Activated CD4-positive, CD25-positive, alpha-beta regulatory T cell treated with anti-CD3 and anti-CD28 coated beads, Interleukin-2, amount 50 U/mL, for 72 hours (primary cell): ENCODE measurements at places on chromosomes 4 and X.

GRCh38 chr4:104966349-104967033 lies 180.2 kb upstream of the TET2 start:
- no peak for DNase-seq

DNA sequence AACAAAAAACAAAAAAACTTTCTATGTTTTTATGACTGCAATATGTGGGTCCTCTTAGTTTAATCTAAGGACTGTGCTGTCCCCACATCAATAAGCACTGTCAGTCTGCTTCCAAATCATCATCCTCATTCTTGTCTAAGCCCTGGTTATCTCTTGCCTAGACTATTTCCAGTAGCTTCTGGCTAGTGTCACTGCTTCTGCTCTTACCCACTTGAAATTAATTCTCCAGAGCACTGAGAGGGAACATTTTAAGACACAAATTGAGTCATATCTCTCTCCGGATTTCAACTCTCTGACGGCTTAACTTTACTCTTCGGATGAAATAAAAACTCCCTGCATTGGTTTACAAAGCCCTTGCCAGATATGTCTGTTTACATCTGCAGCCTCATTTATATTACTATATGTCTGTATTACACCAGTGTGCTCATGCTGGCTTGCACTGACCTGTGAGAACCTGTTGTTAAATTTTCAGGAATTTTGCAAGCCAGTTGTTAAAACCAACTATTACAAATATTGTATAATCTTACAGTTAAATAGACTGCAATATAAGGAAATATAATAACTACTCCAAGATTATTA lies 345.9 kb downstream of the ADGRL3 start:
- DNase-seq, result no peak

- no peak for DNase-seq
Observed at GRCh38 chr4:560061-560460, 16.0 kb downstream of the TMEM271 start.

DNA sequence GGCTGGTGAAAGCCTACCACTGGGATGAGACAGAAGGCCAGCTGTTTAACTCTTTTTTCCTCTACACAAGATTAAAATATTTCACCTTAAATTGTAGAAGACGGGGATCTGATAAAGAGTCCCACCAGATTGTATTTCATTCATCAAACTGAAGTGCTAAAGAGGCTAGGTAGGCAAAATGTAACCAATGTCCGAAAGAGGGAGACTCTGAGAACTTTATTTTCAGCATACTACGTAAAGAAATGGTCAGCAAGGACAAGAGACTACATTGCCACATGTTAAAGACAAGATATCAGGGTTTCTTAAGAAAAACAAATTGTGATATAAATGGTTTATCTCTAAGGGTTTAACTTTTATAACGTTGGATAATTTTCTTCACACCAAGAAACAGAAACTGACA lies 71.6 kb upstream of the INPP4B start:
- DNase-seq, result no peak

- no peak for DNase-seq
Observed at GRCh38 chr4:137627739-137628460, 95.6 kb upstream of the PCDH18 start.

GRCh38 chrX:56564921-56565840 lies 1.8 kb downstream of the UBQLN2 start:
- no peak for DNase-seq

GRCh38 chrX:23644744-23645143 lies 22.5 kb upstream of the PRDX4 start:
- no peak for DNase-seq

DNA sequence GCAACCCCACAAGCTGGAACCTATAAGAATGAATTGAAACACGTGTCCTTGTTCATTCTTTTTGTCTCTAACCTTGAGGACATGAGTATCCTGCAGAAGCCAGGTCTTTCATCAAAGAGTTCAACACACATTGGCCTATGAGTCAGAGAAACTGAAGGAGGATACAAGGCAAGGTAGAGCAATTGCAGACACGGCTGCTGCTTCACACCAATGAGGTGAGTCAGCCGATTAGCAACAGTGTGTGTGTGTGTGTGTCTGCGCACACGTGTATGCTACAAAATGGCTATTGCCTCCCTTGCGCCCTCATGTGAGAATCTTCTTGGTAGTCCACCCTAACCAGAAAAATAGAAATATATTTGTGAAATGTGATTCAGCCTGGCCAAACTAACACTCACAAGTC lies 1477.7 kb upstream of the IGFBP7 start:
- DNase-seq, result no peak

DNA sequence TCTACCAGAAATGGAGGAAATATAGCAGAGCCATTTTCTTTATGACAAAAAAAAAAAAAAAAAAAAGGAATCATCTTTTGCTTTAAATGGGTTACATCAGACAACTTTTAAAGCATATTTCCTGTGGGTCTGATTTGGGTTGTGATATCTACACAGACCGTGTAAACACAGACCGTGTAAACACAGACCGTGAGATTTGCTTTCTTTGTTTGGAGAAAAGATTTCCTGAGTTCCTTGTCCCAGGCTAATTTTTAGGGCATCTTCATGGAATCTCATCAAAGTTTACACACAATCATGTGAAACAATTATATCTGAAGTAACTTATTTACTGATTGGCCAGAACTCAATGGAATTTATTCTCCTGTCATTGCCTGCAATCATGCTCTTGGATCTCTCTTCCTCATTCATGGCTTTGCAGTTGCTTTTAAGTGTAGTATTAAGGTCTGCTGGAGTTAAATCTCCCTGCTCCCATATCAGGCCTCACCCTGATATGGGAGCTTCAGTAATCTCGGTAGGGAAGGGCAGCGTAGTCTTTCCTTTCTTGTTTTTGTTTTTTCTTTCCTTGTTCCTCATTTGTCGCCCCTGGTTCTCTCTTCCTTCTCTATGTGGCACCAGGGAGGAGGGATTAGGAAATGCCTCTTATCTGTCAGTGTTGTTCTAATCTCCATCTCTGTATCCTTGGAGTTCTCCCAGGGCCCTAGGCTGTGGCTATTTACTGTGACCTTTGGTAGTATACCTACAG lies 248.6 kb upstream of the JADE1 start:
- no peak for DNase-seq

DNA sequence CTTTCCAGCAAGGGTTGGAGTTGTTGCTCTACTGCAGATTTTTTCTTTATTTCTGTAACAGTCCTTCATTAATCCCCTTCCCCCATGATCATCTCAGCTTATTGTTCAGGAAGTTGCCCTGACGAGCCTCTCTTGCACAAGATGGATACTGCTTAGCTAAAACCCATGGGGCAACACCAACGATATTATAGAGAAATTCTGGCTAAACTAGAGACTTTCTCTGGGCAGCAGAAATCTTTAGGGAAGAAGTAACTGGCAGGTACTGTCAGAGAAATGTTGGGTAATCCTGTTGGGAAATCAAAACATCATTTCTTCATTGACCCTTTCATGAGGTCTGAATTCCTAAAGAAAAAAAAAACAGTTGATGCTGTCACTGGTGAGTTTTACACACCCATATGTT lies 921.3 kb downstream of the NLGN4X start:
- no peak for DNase-seq

DNA sequence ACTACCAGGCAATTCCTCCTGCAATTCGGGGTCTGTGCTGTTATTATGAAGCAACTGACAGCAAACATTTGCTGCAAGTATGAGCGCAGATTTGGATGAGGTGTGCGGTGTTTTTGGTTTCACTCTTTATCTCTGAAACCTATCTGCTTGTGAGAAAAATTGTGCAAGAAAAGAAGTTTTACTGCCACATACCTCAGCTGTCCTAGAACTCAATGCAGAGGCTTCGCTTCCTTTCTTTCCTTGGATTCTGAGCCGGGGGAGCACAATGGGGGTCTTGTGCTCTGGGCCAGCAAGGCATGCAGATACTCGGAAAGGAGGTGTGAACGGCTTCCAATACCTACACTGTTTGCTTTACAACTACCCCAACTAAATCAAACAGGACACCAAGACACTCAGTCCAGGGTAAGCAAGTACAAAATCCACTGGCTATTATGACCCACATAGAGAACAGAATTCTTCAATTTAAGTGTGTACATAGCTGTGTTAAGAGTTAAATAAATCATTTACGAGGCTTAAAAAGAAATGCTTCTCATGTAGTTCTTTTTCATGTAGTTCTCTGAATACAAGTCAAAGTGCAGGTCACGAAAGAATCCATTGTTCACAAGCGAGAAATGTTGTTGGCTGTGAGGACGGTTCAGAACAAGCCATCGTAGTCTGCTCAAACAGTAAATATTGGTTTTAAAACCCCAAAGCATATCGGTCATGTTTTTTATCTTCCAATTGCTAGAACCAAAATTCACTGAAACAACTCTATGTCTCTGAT lies 1.1 kb downstream of the SORBS2 start:
- DNase-seq, result no peak

DNA sequence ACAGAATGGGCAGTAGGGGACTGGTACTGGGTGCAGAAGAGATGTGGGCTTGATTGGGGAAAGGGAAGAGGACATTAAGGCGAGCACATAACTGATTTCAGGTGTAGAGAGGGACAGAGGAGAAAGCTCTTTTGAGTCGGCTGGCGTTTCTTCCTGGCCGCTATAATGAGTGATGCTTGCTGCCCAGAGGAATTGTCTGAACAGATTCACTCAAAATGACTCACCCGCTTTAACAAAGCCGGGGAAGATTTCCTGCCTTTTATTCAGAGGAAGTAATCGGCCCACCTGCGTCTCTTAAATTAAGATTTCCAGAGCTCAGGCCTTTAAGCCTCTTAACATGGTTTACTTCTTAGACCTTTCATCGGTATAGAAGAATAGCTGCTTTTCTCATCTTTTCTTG lies 102.1 kb upstream of the AP1S2 start:
- DNase-seq, result no peak

GRCh38 chr4:184188443-184189400 lies 29.0 kb downstream of the ENPP6 start:
- no peak for DNase-seq

DNA sequence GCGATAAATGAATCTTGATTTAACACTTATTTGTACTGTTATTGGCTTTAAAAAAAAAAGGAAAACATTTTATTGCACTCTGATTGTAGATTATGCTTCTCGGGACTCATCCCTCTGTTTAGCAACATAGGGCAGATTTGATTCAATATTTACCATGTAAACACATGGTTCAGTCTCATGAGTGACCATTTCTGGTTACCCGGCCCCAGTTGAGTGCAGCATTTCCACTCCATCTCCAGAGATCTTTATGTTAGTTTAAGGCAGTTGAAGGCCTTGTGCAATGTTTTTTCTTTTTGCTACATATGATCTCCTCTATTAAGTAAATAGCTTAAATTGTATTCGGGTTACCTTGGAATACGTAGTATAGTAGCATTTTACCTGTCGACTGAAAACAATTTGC lies 143.3 kb upstream of the RPS6KA3 start:
- DNase-seq, result no peak

DNA sequence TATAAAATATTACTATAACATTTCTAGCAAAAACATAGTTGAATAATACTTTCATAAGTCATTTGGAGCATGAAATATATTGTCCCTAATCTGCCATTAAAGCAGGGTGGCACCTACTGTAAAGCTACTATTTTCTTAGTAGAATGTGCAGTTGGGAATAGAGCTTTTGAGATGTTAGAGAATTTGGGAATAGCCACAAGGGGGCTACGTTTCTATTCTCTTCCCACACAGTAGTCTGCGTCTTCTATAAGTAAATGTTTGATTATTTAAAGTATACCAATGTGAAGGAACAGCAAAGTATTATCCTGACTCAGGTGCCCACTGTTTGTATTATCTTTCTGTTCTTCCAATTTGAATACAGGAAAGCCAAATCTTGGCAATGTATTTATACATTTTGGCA lies 323.2 kb upstream of the GIMD1 start:
- DNase-seq, result no peak

DNA sequence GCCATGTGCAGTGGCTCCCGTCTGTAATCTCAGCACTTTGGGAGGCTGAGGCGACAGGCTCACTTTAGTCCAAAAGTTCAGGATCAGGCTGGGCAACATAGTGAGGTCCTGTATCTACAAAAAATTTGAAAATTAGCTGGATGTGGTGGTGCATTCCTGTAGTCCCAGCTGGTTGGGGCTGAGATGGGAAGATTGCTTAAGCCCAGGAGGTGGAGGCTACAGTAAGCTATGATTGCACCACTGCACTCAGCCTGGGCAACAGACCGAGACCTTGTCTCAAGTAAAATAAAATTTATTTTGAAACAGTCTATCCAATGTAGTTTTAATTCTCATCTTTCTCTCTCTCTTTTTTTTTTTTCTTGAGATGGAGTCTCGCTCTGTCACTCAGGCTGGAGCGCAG lies 21.1 kb downstream of the RBM10 start:
- DNase-seq, result no peak
